ENCODE measurements at places on chromosomes 12 and 14. TPM values are rescaled to one million over a fixed set of nuclear protein-coding genes. Genes with fewer than 3 reads are reported as not detected.

The ARHGEF40 gene
- total RNA-seq: 25.5 TPM

The RAN gene
- total RNA-seq: 253 TPM

DNA sequence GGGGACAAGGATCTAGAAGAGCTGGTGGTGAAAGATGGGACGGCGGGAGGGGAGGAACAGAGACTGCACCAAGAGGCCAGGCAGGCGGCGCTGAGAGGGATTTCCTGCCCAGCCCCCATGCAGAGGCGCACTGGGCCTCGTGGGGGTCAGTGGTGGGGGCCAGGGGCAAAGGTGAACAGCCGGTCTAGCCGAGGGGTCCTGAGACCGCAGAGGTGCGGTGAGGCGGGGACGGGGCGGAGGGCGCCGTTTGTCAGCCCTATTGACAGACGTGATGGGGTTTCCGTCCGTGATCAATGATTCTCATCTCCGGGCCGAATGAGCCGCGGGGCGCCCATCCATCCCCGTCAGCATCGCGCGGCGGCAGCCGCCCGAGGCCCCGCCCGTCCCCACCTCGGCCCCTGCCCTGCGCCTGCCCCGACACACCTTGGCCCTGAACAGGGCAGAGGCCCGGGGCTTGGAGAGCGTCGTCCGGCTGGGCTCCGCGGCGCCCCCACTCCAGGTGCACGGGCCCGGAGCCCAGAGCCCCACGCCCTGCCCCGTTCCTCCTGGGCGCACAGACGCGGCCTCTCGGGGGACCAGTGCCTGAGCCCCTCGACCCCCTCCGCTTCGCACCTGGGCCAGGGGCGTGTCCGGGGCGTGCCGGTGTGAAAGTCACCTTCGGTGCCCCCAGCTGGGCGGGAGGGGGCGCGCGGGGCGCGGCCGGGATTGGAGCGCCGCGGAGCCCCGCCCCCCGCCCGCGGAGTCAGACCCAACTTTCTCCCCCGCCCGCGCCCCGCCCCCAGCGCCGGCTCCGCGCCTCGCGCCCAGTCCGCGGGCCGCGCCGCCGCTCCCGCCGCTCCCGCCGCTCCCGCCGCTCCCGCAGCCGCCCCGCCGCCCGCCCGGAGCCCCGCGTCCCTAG, at the start of gene NXPH4:
Gene NXPH4, plus strand, starts transcription at position 781 of the 898 bp plus-strand sequence. CDS start 176 bp downstream, outside the sequence.
- DNase-seq: no peak

The CATSPERB gene
- 2.4 TPM for total RNA-seq

DNA sequence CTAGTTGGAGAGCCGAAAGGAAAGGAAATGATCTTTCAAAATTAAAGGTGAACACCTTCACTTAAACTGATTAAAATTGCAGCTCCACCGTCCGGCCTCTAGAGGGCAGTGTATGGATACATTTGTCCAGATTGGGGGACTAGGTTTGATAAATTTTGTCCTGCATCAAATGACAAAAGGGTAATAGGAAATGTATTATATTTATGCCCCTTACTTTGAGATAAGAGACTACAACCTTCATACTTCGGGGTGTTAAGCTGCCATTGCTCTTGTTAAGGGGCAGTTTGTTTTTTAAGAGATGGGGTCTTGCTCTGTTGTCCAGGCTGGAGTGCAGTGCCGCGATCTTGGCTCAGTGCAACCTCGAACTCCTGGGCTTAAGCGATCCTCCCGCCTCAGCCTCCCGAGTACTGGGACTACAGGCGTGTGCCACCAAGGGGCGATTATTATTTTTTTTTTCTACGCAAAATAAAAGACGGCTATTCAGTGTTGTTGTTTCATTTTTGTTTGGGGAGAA, 818 bp upstream of the SUOX start:
- DNase-seq: no peak

DNA sequence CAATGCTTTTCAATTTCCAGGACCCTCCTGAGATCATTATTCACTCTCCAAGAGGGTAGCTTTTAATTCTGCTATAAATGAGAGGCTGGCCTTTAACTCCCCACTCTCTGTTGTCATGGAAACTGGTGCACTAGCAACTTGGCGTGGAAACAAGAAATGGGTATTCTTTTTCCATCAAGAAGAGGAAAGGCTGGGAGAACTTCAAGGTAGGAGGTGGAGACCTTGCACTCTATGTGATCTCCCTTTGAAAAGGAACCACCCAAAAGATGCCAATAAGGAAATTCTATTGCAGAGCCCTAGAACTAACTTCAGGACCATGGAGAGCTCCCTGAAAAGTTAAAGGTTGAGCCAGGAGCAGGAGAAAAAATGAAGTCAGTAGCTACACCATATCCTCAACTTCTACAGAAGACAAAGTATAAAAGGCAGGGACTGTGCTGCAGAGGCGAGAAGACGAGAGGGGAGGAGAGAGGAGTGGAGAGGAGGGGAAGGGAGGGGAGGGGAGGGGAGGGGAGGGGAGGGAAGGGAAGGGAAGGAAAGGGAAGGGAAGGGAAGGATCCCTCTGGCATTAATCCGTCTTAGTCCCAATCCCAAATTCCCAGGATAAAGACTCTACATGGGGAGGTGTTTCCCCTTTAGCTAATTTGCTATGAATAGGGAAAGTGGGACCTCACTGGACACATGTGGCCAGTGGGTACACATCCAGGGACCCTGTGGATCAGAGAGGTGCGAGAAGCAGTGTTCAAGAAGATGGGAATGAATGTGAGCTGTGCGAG, 46.7 kb upstream of the FICD start:
- DNase-seq: no peak

- peak; percentile 91 for DNase-seq
Measured at GRCh38 chr14:21191809-21192446, 36.1 kb upstream of the OR5AU1 start.

DNA sequence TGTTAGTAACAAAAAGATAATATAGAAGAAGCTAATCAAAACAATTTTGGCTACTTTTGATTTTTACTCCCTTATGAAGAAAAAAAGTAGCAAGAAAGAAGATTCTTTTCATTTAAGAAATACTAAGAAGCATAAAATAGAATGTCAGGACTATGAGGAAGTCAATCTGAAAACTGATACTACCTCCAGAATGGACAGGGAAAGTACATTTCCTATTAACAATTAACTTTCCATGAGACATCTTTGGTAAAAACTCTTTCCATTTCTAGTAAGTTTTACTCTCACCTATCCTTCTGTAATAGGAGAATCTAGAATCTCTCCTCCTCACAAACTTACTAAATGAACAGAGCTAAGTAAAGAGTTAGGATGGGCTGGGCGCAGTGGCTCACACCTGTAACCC, 51.3 kb upstream of the NPFF start:
- DNase-seq: no peak

The TRHDE gene
- 1.3 TPM for total RNA-seq

The NPC2 gene
- total RNA-seq: 87.1 TPM

GRCh38 chr14:101005447-101005846, 101.9 kb upstream of the RTL1 start:
- peak; percentile 82 for DNase-seq

DNA sequence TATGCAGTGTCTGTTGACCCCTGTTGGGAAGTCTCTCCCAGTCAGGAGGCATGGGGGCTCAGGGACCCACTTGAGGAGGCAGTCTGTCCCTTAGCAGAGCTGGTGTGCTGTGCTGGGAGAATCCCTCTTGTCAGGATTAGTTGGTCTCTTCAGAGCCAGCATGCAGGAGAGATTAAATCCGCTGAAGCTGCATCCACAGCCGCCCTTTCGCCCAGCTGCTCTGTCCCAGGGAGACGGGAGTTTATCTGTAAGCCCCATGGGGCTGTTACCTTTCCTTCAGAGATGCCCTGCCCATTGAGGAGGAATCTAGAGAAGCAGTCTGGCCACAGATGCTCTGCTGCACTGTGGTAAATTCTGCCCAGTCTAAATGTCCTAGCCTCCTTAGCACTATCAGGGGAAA, 13.1 kb upstream of the KLRC1 start:
- no peak for DNase-seq

DNA sequence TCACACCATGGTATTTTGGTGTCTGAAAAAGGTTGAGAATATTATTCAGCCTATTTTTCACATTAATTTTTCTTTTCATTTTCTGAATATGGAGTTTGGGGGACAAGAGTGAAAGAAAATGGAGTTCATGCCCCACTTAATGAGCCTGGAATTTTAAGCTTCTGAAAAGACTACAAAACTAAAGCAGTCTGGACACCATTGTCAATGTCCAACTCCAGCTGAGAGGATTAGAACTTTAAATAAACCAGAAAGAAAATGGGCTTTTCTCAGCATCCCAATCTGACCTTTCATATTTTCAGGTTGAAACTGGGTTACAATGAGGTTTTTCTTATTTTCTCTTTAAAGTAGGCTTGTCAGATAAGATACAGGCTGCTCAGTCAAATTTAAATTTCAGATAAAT, 207.7 kb downstream of the SLC6A15 start:
- no peak for DNase-seq

- peak; percentile 79 for DNase-seq
Measured at GRCh38 chr14:91872517-91873470, 5.5 kb upstream of the TC2N start.

GRCh38 chr12:100077367-100077766, 65.3 kb downstream of the BLTP3B start:
- no peak for DNase-seq

- no peak for DNase-seq
Measured at GRCh38 chr14:56892959-56893358, 82.7 kb upstream of the OTX2 start.

GRCh38 chr12:78143717-78144116, 313.0 kb downstream of the NAV3 start:
- no peak for DNase-seq

The VTI1B gene
- total RNA-seq: 114 TPM

The IGFBP6 gene
- total RNA-seq: 54.3 TPM

DNA sequence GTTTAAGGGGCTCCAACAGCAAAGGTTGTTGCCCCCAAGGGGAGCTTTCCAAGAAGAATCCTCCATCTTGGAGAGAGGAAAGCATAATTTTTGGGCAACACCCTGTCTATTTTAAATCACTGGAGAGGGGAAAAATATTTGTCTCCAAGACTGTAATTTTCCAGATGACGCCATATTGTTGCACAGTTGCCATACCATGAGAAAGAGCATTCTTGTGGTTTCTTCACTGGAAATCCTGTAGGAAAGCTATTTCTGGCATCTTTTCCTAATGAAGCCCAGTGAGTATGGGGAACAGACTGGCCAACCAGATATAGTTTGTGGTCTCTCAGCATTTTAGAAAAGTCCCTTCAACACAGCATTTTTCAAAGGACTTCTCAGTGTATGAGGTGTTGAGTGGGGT, 88.1 kb upstream of the MANSC4 start:
- DNase-seq: no peak

The NGB gene
- not detected for total RNA-seq

The RITA1 gene
- total RNA-seq: 18.1 TPM

GRCh38 chr14:98769326-98769725, 502.7 kb downstream of the BCL11B start:
- no peak for DNase-seq

DNA sequence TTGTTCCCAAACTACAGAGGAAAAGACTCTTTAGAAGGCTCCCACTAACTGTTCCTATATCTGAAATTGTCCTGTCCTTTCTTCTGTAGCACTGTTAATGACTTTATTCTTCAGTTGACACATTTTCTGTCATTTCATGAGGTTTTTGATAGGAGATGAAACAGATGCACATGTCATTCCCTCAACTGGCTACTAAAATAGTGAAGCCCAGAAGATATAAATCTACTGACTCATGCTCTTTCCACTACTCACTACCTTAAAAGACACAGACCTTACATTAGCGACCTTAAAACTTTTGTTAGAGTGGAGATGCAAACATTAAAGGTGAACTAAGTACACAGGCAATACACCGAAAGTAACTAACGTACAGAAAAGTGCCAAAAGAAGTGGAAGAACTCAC, 59.5 kb upstream of the ANKS1B start:
- no peak for DNase-seq

GRCh38 chr12:79063258-79063657, 198.7 kb downstream of the SYT1 start:
- no peak for DNase-seq

GRCh38 chr12:62466018-62466593, 520 bp upstream of the MON2 start:
- peak; percentile 72 for DNase-seq

The RNU4-1 gene
- 1,499 TPM for total RNA-seq

DNA sequence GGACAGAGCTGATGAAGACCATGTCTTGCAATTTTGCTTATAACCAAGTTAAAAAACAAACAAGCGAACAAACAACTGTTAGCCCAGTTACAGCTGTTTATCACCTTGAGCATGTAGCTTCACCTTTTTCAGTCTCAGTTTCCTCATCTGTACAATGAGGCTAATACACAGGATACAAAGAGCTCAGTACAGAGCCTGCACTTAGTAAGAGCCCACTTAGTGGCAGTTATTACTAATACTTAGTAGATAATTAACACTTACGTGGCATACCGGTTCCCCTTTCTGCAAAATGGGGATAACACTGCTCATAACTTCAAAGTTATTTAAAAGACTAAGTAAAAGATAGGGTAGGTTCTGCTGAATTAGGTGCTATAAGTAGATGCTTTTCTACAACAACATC, 228.0 kb downstream of the MON2 start:
- no peak for DNase-seq

DNA sequence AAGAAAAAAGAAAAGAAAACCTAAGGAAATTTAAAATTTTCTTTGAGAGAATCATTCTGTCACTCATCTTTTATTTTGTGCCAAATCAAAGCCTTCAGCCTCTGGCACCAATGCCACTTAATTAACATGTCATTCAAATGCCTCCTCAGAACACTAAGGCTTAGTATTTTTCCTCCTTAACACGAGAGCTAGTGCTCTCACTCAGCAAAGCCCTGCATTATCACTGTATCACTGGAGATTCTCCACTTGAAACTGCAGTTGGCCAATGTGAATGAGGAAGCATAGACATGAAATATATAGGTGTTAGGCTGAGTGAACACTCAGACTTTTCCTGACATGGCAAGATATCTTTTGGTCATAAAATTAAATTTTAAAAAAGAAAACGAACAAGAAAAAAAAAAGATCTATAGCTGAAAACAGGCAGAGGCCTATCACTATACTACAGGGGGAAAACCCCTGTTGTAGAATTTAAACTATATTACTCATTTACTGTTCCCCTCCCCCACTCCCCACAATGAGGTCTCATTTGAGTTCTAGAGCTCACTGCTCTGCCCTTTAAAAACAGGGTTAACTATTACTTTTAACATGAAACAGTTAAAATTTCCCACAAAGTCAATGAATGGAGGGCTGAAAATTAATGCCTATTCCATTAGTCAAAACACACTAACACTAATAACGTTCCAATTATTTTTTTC, 5.1 kb downstream of the MBIP start:
- DNase-seq: no peak

The TRIM9 gene
- total RNA-seq: 0.62 TPM

DNA sequence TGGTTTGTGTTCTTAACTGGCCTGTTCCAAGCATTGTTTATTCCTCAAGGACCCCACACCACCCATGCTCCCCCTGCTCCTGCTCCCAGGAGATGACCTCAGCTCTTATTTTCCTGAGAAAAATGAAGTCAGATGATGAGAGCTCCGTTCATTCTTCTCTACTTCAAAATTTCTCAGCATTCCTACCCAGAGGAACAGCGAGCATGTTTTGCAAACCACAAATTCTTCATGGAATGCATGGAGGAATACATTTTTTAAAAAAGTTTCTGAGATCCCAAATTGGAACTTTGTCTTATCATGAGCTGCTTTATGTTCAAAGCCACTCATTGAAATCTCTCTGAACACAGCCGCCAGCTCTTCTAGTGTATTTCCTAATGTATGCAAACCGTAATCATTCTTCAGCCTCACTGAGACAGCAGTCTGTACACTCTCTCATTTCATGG, 44.9 kb downstream of the SYNE2 start:
- DNase-seq: no peak

Measured in Right ventricle myocardium inferior (tissue), 1 donor.